ENCODE measurements at places on chromosomes 4 and X. TPM values are rescaled to one million over a fixed set of nuclear protein-coding genes. Genes with fewer than 3 reads are reported as not detected.

DNA sequence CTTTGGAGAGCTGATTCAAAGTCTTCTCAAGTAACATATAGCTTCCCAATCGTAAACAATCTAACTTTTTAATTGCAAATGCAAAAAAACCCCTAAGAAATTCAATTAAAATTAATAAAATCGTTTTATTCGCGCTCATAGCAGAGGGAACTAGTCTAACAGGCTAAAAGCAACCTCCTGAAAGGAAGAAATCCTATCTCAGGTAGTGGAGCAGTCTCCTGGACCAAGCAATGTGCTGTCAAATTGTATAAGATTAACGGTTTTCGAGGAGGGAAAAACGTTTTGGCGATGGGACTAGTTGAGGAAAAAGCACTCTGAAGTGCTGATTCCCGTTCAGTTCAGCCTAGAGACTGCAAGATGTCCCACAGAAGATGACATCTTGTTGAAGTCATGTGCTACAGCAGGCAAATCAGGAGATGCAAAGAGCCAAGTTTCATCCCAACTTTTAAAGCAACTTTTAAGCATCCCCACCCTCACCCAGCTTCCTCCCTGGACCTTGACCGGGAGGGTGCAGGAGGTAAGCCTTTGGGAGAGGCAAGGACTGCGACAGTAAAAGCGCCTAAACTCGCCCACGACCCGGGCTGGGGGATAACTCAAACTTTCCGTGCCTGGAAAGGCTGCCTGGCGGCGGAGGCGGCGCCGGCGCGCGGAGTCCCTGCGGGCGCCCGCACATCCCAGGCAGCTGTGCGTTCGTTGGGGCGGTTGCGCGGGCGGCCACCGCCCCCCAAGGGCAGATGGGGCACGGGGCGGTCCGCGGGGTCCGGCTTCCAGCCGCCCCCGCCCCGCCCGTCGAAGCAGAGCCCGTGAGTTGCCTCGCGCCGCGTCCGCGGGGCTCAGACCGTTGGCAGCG is 784 bp downstream of the MAP7D3 start:
- no peak for DNase-seq
- H3K4me1 ChIP-seq, result peaks cover 8% of the 10 kb centered on the region
- H3K27ac ChIP-seq, result no peak overlapping the region
- H3K36me3 ChIP-seq, result no peaks in the 10 kb centered on the region
- H3K4me3 ChIP-seq, result peak overlapping the region; percentile 58
- no peaks in the 10 kb centered on the region for H3K27me3 ChIP-seq

GRCh38 chr4:78599931-78600375 is 48.4 kb downstream of the ANXA3 start:
- H3K27me3 ChIP-seq, result no peaks in the 10 kb centered on the region
- H3K36me3 ChIP-seq, result no peaks in the 10 kb centered on the region
- no peak overlapping the region for H3K27ac ChIP-seq
- no peak for DNase-seq
- no peaks in the 10 kb centered on the region for H3K4me1 ChIP-seq
- H3K4me3 ChIP-seq, result no peak overlapping the region

GRCh38 chr4:172995161-172995560 is 173.4 kb upstream of the GALNT7 start:
- H3K27me3 ChIP-seq, result no peaks in the 10 kb centered on the region
- H3K4me3 ChIP-seq, result no peak overlapping the region
- no peaks in the 10 kb centered on the region for H3K36me3 ChIP-seq

GRCh38 chr4:71978210-71978835 is 53.5 kb upstream of the NPFFR2 start:
- no peak overlapping the region for H3K27ac ChIP-seq
- no peak overlapping the region for H3K4me3 ChIP-seq
- no peaks in the 10 kb centered on the region for H3K27me3 ChIP-seq

Gene TMEM150C
- total RNA-seq, result not detected

Gene STBD1
- 0.11 TPM for total RNA-seq

GRCh38 chr4:162350331-162350730 is 186.5 kb upstream of the FSTL5 start:
- no peak overlapping the region for H3K27ac ChIP-seq
- no peak for DNase-seq
- no peak overlapping the region for H3K4me3 ChIP-seq
- no peaks in the 10 kb centered on the region for H3K4me1 ChIP-seq
- H3K27me3 ChIP-seq, result no peaks in the 10 kb centered on the region

Data from CD4-positive, alpha-beta T cell (primary cell).